Naive B cell (primary cell): ENCODE measurements at places on chromosomes 1 and 21. TPM values are rescaled to one million over a fixed set of nuclear protein-coding genes. Genes with fewer than 3 reads are reported as not detected.

Gene RABGAP1L
- 24.0 TPM for polyA plus RNA-seq

DNA sequence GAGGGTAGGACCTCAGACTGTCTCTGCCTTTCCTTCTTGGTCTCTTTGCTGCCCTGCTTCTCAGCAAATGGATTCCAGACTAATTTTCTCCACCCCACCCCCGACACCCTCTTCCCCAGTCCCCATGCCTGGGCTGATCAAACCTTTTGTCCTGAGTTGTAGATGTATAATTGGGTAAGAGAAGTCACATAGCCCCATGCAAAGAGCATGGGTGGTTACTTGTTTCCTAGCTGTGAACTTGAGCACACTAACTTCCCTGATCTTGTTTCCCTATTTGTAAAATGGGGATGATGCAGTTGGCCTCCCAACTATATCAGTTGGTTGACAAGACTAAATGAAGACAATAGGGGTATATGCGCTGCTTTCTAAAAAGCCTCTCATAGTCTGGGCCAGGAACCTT lies 9.2 kb downstream of the PADI6 start:
- DNase-seq = no peak

DNA sequence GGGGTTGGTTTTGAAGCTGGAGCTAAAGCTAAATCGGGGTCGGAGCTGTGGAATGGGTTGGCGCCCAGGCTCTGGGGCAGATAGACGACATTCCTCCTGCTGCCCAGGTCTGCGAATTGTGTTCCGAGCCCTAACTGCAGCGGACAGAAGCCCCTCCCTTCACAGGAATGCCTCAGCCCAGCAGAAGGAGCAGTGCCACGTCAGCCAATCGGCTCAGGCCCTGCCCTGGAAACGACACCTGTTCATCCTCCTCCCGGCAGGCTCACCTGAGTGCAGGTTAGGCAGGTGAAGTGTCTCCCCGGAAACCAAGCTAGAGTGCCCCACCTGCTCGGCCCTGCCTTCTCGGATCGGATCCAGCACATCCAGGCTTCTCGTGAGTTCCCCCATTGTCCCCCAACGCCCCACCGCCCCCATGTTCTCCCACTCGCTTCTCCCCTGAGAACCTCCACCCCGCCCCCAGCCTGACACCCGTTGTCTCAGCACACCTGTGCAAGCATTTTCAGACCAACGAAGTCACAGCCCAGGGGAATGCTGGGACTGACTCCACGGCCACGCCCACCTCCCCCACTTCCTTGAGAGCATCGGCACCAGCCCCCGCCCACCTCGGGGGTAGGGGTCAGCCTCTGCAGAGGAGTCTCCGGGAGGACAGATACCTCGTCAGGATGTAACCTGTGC lies 775 bp downstream of the TMEM125 start:
- no peak for DNase-seq

Gene GPR37L1
- not detected for polyA plus RNA-seq
